ENCODE measurements at places on chromosomes 3 and 15.

DNA sequence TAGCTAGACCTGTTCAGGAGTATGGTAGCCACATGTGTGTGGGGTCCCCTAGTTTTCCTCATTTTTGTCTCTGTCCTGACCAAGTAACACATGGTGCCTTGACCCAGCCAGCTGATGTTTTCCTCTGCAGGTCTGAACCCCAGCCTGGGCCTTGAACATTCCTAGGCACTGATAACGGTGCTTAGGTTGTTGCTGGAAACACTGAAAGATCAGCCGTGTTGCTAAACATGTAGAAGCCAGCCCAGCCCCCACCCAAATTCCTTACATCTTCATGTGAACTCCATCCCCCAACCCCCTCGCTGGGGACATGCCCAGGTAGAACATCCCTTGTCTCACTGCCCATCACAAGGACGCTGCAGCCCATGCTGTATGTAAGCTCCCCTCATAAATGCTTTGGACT lies 18.7 kb downstream of the RTP3 start:
- DNase-seq = no peak

DNA sequence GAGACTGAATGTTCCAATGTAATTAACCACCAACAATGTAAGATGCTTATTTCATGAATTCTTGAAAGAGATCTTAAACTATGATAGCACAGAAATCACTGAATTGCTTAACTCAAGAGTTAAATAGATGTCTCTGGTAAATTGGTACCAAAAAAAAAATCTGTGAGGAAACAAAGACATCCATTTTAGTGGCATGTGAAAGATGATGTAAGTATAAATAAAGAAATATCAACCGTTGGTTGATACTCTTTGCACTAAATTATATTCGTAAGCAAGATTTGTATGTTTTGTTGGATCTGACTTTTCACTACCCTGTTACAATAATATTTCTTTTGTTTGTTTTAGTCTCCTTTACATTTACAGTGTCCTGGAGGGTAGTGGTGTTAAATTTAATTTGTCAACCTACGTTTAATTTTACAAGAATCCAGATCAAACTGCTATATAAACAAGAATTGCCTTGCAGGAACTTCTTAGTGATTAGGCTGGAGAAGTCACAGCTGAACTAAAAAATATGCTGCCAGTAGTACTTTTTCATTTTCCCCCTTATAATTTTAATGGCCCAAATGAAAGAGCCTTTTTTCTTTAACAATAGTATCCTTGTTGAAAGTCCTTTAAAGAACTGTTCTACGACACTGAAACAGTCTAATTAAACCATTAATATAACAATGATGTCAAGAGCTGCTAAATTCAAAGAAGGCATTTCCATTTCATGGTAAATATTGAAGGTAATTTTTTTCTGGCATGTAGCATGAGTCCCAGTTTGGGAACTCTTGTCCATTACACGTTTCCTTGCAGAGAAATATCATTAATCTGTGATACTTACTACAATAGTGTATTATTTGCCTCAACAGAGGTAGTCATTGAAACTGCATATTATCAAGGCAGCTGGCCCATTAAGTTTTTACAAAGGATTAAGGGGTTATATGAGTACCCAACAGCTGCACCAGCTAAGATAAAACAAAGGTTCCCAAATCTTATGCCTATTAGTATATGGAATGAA lies 109.6 kb upstream of the PHLDB2 start:
- no peak for DNase-seq

- no peak for DNase-seq
These were observed 249.0 kb downstream of the TLE3 start for GRCh38 chr15:69848551-69849231.

DNA sequence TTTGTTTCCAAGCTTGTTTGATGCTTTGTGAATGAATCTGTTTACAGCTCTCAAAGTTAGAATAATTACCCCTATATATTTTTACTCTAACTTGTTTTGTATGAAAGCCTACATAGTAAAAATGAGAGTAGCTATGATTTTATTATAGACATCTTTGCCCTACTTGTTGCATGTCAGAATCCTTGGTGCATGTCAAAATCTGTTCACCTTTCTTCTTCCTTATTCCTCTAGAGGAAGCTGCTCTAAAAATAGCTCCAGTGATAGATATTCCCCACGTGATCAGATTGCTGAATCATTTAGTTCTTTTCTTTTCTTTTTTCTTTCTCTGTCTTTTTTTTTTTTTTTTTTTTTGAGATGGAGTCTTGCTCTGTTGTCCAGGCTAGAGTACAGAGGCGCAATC lies 39.8 kb downstream of the LRRC49 start:
- no peak for DNase-seq

DNA sequence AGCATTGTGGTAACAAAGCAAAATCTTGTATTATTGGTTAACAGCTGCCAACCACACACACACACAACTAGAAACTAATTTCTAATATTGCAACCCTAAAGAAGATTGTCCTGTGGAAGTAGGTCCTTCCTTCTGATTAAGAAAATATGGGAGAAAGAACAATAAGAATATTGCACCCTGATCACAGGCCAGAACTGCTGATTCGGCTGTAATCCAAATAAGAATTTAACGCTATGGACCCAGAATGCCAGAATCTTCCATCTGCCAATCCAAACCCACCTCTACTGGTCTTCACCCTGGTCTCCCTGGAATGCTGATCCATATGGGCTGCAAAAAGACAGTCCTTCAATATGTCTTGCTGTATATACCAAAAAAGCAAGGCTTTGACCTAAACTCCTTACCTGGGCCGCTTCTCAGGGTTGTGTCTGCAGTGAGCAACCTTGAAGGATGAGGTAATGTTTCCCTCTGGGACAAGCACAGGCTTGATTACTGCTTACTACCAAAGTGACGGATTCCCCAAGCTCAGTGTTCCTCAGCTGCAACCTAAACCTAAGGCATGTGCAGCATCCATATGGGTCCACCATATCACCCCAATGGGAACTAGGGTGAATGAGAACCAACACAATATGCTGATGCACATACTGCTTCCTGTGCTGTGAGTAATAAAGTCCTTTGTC lies 8.0 kb downstream of the CCDC14 start:
- no peak for DNase-seq
